ENCODE measurements at places on chromosomes 16 and 17.

GRCh38 chr17:66698270-66698669 is 136.6 kb upstream of the CACNG5 start:
- DNase-seq, result no peak

DNA sequence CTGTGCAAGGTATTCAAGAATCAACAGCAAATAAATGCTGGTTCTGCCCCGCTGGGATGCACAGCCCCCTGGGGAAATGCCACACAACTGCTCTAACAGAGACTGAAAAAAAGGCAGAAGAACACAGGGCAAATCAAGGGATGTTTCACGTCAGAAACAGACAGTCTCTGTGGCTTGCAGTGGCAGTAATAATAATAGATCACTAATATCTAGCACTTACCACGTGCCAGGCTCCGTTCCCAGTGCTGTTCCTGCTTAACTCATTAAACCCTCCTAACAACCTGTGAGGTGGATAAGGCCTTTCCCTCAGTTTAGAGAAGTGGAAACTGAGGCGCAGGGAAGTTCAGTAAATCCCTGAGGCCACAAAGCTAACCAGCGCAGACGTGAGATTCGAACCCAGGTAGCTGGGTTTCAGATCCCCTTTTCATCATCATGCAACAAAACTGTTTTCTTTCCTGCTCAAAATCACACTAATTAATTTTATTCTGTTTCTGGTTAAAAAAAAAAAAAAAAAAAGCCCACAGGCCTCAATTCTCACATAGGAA is 36.7 kb downstream of the ARHGAP17 start:
- peak; percentile 40 for DNase-seq

- peak; percentile 18 for DNase-seq
Observed at GRCh38 chr17:74431568-74432423, at the start of gene GPRC5C. GPRC5C (plus strand) TSS chr17:74432088; CDS start chr17:74439777, 7,689 bp downstream.

DNA sequence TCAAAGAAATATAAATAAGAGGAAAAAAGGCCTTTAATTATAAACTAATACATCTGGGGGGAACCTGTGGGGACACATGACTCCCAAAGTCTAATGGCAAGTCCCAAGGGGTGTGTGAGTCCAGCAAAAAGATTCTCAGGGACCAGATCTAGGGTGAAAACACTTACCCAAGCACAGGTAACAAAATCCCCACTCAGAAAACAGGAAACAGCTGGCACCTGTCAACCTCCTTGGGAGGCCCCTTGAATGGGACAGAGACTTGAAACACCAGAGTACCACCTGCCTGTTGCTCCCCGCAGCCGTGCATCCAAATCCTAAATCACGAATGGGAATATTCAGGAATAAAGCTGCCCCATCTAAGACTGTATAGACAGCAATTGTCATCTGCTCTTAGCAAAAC is 461.2 kb upstream of the CDH5 start:
- DNase-seq, result no peak

DNA sequence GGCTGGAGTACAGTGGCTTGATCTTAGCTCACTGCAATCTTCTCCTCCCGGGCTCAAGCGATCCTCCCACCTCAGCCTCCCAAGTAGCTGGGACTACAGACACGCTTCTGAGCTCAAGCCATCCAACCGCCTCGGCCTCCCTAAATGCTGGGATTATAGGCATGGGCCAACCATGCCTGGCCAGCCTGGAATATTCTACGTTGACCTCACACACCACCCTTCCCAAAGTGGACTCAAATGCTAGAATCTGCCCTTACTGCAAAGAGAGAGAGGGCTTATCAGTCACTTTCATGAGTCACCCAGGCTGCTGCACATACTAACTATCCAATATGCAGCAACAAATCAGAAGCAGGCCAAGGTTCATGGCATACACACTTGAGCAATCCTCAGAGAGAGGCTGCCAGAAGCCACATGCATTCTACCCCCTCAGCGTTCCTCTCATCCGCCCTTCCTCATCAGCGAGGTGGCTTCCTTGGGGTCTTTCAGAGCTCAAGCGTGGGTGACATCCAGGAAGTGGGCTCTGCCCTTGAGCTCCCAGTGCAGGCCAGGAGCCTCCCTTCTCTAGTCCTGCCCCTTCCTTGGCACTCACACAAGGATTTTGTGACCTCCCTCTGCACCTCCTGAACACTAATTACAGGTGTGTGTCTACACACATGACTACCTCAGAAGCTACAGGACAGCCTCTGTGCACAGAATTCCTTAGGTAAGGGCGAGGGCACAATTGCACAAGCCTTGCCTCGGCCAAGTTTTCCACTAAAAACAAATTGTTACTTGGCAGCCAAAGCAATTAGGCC is 24.8 kb upstream of the SIAH1 start:
- no peak for DNase-seq

- peak; percentile 90 for DNase-seq
Observed at GRCh38 chr17:74779948-74780400, 3.8 kb upstream of the NAT9 start.

GRCh38 chr16:83245061-83245460 is 562.7 kb upstream of the HSBP1 start:
- no peak for DNase-seq

- no peak for DNase-seq
Observed at GRCh38 chr16:73713778-73714495, 582.7 kb upstream of the PSMD7 start.

DNA sequence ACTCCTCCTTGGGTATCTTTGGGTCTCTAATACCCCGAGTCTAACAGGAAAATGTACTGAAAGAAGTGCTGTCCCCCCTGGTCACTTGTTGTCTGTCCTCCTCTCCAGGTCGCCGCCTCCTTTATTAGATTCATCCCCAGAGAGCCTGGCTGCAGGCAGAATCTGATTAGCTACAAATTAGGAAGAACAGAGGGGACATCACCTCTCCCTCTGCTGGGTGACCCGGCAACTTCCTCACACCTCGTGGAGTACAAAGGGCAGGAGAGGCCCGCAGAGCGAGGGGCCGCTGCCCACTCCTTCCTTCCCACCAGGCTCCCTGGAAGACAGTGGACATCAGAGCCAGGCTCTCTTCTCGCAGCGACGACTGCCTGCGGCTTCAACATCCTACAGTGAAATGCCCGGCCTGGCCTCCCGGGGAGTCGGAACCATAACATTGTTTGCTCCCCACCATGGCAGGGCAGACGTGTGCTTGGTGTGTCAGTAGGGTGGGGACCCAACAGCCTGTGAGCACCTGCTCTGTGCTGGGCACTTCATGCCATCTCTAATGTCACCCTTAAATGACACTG is 5.3 kb downstream of the CYB561 start:
- no peak for DNase-seq

DNA sequence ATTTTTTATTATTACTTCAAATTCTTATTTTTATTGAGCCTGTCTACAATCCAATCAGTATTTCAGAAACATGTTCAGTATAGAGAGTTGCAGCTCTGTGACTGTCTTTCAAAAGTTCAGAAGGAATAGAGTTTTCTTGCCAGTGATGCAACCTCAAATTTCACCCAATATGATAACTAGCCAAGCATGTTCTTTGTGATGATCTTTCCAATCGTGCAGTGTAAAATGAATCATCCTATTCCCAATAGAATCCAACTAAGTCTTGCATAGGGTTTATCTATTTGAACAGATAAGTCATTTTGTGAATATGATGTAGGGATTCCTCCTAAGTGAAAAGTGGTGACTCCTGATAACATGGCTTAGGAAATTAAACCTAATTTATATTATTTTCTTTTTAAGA is 937.8 kb downstream of the KCNJ2 start:
- no peak for DNase-seq

- DNase-seq, result no peak
Observed at GRCh38 chr16:19888834-19889233, 4.2 kb upstream of the GPRC5B start.

DNA sequence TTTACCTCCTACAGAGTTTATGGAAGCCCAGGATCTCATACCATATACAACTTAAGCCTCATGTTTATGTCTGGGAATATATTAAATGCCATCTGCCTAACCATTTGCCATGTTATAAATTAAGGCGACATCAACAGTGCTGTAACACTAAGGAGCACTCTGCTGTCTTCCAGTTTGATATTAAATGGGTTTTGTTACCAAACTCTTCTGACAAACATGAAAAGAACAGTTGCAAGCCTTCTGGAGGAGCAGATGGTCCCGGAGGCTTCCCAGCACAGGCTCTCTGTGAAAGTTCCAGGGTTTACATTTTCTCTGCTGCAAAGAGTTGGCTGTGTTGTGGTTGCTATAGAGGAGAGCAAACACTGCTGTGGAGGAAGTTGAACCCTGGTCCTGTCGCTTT is 545.3 kb upstream of the SALL1 start:
- no peak for DNase-seq

DNA sequence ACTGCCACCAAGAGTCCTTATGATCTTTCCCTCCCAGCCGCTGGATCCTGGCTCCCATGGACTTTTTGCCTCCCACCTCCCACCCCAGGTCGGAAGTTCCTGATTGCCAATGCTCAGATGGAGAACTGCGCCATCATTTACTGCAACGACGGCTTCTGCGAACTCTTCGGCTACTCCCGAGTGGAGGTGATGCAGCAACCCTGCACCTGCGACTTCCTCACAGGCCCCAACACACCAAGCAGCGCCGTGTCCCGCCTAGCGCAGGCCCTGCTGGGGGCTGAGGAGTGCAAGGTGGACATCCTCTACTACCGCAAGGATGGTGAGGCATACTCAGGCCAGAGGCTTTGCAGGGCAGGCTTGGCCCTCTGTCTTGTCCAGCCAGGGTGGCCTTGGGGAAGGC is 893 bp downstream of the KCNH6 start:
- DNase-seq, result no peak

- peak; percentile 60 for DNase-seq
Observed at GRCh38 chr16:641326-642188, at the start of gene MCRIP2. MCRIP2 (plus strand) TSS chr16:641828; CDS start chr16:641992, 164 bp downstream.

GRCh38 chr16:30459456-30459855 is 13.1 kb upstream of the ITGAL start:
- DNase-seq, result no peak

DNA sequence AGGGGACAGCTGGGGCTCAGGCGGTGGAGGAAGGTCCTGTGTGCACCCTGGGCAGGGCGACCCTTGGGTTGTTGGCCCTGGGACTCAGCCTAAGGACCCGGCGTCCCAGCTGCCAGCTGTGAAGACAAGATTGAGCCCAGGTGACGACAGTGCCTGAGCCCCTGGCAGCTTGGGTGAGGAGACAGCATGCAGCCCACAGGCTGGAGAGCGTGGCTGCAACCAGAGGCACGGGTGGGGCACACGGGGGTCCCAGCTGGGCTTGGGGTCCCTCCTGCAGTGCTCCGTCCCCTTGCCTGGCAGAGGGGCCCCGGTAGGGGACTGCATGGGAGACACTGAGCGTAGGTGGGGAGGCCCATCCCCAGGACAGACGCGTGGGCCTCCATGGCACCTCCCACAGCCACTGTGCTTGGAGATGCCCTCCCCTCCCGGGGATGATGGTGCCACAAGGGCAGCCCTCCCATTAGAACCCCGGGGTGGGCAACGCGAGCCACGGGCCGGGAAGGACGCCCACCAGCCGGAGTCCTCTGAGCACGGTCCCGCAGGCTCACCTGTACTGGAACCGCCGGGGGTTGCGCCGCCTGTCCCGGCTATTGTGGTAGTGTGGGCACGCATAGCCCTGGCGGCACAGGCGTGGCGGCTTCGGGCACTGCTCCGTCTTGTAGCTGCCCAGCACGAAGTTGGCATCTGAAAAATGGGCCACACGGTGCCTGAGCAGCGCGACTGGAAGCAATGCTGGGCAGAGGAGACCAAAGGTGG is 15.5 kb downstream of the UNKL start:
- no peak for DNase-seq

Measured in naive B cell (primary cell).